ENCODE measurements at places on chromosomes 5 and 9.

- H3K27ac ChIP-seq = peak overlapping the region; percentile 12
- no peaks in the 10 kb centered on the region for H3K27me3 ChIP-seq
- H3K4me1 ChIP-seq = peaks cover 19% of the 10 kb centered on the region
- no peak for DNase-seq
Measured at GRCh38 chr9:136219276-136219675, 14.3 kb upstream of the LHX3 start.

DNA sequence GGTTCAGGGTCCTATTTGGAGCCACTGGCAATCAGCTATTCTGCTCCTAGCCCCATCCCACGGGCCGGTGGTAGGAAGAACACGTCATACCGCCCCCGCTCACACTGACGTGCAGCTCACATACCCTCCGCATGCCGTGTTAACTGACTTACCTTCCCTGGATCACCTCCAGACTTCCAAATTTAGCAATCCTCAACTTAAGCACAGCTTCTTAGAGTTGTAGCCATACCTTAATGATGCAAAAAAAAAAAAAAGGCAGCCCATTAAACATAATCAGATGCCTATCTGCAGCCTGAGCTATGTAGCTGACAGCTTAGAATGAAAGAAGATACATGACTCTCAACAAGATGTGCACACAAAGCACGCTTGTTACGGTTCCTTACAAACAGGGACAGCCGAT lies 93.0 kb downstream of the IRX2 start:
- no peak overlapping the region for H3K27ac ChIP-seq
- H3K4me1 ChIP-seq = peaks cover 15% of the 10 kb centered on the region
- H3K27me3 ChIP-seq = no peaks in the 10 kb centered on the region
- no peak overlapping the region for H3K4me3 ChIP-seq
- H3K36me3 ChIP-seq = no peaks in the 10 kb centered on the region

- DNase-seq = no peak
- no peak overlapping the region for H3K27ac ChIP-seq
- H3K27me3 ChIP-seq = no peaks in the 10 kb centered on the region
- no peaks in the 10 kb centered on the region for H3K36me3 ChIP-seq
- no peaks in the 10 kb centered on the region for H3K4me1 ChIP-seq
Measured at GRCh38 chr5:172616730-172617129, 24.3 kb upstream of the NEURL1B start.

GRCh38 chr5:157510682-157511081 lies 50.7 kb downstream of the NIPAL4 start:
- H3K27ac ChIP-seq = peak overlapping the region; percentile 42
- H3K36me3 ChIP-seq = no peaks in the 10 kb centered on the region
- H3K4me3 ChIP-seq = no peak overlapping the region
- H3K4me1 ChIP-seq = peaks cover 29% of the 10 kb centered on the region
- DNase-seq = no peak

GRCh38 chr9:100426530-100427365 lies at the start of gene MSANTD3:
Gene MSANTD3, plus strand, starts transcription at chr9:100427143. Its CDS starts 14,796 bp downstream, at chr9:100441939.
- H3K4me3 ChIP-seq = peak within 1 kb of the TSS; percentile 88
- DNase-seq = peak; percentile 60
- H3K36me3 ChIP-seq = peaks cover 5% of the 10 kb centered on the region
- H3K27me3 ChIP-seq = no peaks in the 10 kb centered on the region
- H3K27ac ChIP-seq = peak within 1 kb of the TSS; percentile 96

DNA sequence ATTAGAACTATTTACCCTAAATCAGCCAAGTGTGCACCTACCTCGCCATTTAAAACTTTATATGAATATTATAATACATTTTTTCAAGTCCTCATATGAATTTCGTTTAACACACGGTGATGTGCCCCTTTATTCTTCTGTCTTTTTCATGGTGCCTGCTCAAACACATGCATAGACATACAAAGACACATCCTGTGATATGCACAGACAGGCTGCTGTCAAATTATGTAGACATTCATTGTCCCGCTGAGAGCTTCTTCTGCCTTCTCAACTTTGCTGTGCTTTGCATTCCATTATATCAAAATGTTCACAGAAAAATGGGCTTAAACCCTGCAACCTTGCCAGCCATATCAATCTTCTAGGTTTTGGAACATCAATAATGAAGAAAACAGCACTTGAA lies 193.8 kb downstream of the NTRK2 start:
- H3K27me3 ChIP-seq = no peaks in the 10 kb centered on the region
- no peak for DNase-seq
- peaks cover 11% of the 10 kb centered on the region for H3K4me1 ChIP-seq
- no peaks in the 10 kb centered on the region for H3K36me3 ChIP-seq

GRCh38 chr5:173618927-173619519 lies 2.6 kb upstream of the BOD1 start:
- peaks cover 11% of the 10 kb centered on the region for H3K36me3 ChIP-seq
- H3K4me1 ChIP-seq = peaks cover 5% of the 10 kb centered on the region
- H3K27ac ChIP-seq = no peak overlapping the region

- H3K27me3 ChIP-seq = no peaks in the 10 kb centered on the region
- DNase-seq = no peak
- H3K27ac ChIP-seq = no peak overlapping the region
- 0 out of 2 replicates have a peak, but pooled peaks cover 3% of the 10 kb centered on the region for H3K36me3 ChIP-seq
- no peak overlapping the region for H3K4me3 ChIP-seq
Measured at GRCh38 chr9:123401879-123402513, 46.0 kb downstream of the CRB2 start.

DNA sequence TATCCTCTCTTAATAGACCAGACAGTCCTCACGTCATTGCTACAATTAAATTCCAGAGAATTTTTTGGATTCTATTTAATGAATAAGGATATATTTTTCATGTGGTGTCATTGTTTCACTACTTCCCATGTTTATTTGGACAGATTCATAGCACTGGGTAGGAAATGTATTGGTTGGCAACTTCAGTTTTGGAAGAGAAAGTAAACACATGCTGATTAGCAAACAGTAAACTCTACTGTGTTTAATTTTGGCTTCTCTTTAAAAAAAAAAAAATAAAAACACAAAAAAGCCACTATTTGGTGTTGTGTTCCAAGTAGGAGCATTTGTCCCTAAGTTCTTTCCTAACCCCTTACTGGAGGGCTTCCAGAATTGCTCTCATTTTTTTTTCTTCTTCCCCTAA lies 77.3 kb downstream of the NFIB start:
- peak overlapping the region; percentile 96 for H3K27ac ChIP-seq
- no peak overlapping the region for H3K4me3 ChIP-seq
- H3K36me3 ChIP-seq = peaks cover 28% of the 10 kb centered on the region
- DNase-seq = no peak
- no peaks in the 10 kb centered on the region for H3K27me3 ChIP-seq

DNA sequence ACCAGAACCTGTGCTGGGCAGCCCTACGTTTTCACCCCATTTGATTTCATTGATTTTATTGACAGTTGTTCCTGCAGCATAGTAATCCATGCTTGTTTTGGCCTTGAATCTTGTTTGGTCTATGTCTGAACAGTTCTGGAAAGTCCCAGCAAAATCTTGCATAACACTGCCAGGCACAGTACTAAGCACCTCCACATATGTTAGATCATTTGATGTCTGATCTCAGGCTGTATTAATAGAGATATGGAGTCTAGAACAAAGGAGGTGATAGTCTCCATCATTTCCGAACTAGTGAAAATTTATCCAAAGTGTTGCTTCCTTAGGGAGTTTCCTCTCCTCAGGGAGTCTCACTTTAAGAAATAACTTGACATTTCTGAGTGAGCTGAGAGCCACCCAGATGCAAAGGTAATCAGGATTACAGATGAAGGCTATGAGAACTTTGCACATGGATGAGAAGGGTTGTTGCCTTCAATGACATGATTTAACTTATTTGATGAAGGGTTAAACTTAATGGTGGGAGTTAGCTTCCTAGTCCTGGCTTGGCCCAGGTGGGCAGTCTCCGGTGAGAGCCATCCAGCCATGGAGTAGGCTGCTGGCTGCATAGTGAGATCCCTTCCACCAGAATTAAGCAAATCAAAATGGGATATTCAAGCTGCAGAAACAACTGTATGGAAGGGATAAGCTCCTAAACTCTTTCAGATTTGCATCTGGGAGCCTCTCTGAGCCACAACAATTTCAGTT lies 173.8 kb upstream of the MVB12B start:
- no peak overlapping the region for H3K4me3 ChIP-seq
- H3K4me1 ChIP-seq = no peaks in the 10 kb centered on the region
- no peak for DNase-seq
- H3K27ac ChIP-seq = no peak overlapping the region

DNA sequence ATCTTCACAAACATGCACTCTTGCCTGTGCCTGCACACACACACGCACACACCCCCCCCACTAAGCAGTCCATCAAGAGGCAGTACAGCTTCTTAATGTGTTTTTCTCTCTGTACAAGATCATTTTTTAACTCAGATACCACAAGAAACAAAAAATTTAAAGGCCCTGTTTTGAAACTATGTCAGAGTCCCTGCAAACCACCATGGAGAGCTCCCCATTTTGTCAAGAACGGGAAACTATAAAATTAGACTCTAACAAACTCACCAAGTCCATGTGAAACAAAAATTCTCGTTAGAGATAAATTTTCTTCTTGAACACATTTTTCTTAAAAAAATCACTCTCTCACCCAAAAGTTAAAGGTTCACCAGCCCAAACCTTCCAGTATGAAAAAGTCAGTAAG lies 86.3 kb downstream of the ELAVL2 start:
- no peak overlapping the region for H3K4me3 ChIP-seq
- H3K27ac ChIP-seq = no peak overlapping the region
- DNase-seq = no peak
- no peaks in the 10 kb centered on the region for H3K27me3 ChIP-seq
- H3K36me3 ChIP-seq = no peaks in the 10 kb centered on the region

GRCh38 chr9:14203356-14204056 lies 110.4 kb downstream of the NFIB start:
- no peaks in the 10 kb centered on the region for H3K36me3 ChIP-seq
- H3K27ac ChIP-seq = peak overlapping the region; percentile 91
- DNase-seq = no peak
- no peaks in the 10 kb centered on the region for H3K27me3 ChIP-seq
- no peak overlapping the region for H3K4me3 ChIP-seq

- peaks cover 12% of the 10 kb centered on the region for H3K4me1 ChIP-seq
- no peak for DNase-seq
- no peak overlapping the region for H3K4me3 ChIP-seq
- no peaks in the 10 kb centered on the region for H3K36me3 ChIP-seq
Measured at GRCh38 chr9:24436761-24437160, 108.9 kb downstream of the IZUMO3 start.

DNA sequence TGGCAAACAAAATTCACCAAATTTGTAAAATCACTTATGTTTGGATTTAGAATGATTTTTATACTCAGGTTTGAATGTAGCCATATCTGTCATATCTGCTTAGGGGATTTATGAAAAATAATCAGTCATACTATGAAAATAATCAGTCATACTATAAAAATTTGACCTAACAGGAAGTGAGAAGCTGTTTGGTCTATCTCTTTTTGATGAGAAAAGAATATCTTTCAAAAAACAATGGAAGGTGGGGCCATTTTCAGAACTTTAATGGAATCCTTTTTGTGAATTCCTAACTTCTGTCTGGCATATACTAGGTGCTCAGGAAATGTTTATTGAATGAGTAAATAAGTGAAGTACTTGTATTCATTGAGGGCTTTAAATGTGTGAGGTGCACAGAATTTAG lies 70.1 kb downstream of the CWC27 start:
- peak overlapping the region; percentile 81 for H3K27ac ChIP-seq
- H3K4me1 ChIP-seq = peaks cover 16% of the 10 kb centered on the region
- H3K4me3 ChIP-seq = no peak overlapping the region
- H3K36me3 ChIP-seq = no peaks in the 10 kb centered on the region
- no peak for DNase-seq
- no peaks in the 10 kb centered on the region for H3K27me3 ChIP-seq
